Hematopoietic multipotent progenitor cell treated with erythropoietin and hydrocortisone succinate and interleukin-3 and kit ligand, for 6 days (in vitro differentiated cells): ENCODE measurements at places on chromosomes 16 and 17.

DNA sequence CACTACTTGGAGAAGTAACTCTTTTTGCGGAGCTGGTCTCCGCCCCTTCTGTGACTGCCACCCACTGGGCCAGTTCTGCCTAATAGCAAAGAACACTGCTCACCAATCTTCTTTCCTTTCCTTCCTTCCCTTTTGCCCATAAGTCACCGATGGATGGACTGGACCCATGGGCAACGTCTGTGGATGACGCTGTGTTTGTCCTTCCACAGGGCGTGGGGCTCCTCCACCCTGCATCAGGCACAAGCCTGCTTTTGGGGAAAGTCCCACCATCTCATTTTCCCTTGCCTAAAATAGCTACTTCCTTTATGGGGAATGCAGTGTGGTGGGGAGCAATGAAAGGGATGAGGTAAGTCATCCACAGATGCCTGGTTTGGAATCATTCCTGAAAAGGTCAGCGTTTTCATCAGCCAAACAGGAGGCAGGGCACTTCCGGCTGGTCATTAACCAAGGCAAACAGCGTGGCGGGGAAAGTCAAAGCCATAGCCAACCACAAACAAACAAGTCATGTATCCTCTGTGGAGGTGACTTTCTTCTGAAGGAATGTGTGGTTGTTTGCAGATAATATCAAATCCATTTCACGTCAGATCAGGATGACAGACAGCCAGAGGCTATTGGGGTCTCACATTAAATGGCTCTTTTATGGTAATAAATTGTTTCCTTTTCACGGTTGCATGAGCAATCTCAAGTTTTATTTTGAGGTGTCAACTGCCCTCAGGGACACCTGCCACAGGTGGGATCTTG is 30.7 kb upstream of the MED9 start:
- no peak for DNase-seq

- peak; percentile 53 for DNase-seq
These were observed 46.2 kb downstream of the CYB561 start for GRCh38 chr17:63399856-63400255.

- no peak for DNase-seq
These were observed 38.5 kb downstream of the VPS53 start for GRCh38 chr17:676060-676700.

DNA sequence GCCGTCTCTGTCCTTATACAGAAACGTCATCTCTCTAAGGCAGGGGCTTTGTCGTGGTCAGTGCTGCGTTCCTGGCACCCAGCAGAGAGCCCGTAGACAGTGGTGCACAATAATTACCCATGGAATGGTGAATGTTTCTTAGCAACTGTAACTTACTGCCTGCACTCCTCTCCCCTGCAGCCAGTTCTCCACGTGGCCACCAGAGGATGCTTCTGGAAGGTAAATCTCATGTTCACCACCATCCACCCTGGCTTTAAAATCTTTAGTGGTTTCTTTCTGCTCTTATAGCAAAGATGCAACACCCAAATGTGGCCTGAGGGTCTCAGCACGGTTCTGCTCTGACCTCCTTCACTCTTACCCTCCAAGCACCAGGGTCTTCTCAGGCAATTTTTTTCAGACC is 150.8 kb downstream of the GRIN2A start:
- no peak for DNase-seq

DNA sequence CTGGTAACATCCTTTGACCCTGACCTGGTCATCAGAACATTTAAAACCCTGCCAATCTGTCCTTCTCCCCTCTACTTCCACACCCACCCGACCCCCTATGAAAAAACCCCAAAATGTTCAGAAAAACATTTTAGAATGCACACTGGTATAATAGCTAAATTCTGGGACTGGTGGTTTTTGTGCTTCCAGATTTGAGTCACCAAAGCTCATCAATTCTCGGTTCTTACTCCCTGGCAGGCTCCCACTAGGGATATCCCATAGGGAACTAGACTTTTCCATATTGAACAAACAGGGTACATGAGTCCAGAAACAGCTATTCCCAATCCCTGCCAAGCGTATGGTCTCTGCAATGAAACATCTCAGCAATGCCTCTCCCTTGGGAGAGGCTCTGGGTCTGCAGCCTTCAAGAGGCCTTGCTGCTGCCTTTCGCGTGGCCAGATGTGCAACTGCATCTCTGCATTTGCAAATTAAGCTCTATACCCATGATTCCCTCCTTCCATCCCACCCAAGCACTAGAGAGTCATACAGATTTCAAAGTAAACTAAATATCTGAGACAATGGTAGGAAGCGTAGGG is 67.7 kb downstream of the SMG6 start:
- no peak for DNase-seq

- no peak for DNase-seq
These were observed 60.7 kb upstream of the GRIN2A start for GRCh38 chr16:10242916-10243315.

GRCh38 chr16:85149776-85150175 is 37.5 kb upstream of the CIBAR2 start:
- no peak for DNase-seq

DNA sequence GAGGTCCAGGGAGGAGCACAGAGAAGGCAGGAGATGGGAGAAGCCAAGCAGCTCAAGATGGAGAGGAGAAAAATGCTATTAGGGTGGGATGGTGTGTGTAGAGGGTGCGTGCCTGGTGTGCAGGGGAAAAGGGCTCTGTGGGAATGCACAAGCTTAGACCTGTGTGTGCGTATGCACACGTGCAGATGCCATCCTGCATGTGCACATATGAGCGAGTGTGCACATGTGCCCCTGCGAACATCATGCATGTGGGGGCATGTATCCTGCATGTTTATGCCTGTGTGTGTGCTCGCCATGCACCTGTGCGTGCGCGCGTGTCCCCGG is 438 bp upstream of the KCNJ12 start:
- DNase-seq, result no peak

- peak; percentile 84 for DNase-seq
These were observed at the start of gene PLSCR3 for GRCh38 chr17:7394452-7395191. TSS of gene PLSCR3 (minus strand) at chr17:7394525. CDS start at chr17:7394110, 415 bp downstream.

DNA sequence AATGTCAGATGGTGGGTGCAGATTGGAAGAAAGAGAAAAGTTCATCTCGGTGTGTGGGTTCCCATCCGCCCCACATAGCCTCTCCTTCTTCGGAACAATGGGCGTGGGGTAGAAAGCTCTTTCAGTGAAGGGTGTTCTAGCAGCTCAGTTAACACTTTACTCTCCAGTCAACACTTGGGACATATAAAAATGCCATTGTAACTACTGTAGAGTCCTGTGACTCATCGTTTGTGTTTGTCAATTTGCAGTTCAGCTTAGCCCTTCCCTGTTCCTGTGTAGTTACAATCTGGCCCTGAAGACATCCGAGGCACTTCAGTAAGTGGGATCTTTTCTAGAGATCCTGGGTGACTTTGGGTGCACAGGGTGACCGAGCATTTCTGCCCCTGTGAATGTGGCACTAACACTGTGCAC is 11.5 kb upstream of the CLEC18C start:
- DNase-seq, result no peak

DNA sequence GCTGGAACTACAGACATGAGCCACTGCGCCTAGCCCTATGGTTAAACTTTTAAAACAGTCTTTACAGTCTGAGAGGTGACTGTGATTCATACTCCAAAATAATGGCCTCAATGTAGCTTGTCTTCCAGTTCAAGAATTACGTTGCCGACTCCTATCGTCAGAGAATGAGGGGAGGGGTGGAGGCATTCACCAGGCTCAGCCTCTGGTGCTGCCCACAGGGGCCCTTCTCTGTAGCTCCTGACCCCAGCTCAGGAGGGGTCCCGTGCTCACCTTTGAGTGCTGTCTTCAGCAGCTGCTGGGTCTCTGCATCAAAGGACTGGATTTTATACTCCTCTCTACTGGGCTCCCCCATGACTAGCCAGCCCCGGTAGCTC is 1.2 kb downstream of the MIF4GD start:
- peak; percentile 34 for DNase-seq

- no peak for DNase-seq
These were observed 103.0 kb downstream of the ZFHX3 start for GRCh38 chr16:72944757-72945485.

DNA sequence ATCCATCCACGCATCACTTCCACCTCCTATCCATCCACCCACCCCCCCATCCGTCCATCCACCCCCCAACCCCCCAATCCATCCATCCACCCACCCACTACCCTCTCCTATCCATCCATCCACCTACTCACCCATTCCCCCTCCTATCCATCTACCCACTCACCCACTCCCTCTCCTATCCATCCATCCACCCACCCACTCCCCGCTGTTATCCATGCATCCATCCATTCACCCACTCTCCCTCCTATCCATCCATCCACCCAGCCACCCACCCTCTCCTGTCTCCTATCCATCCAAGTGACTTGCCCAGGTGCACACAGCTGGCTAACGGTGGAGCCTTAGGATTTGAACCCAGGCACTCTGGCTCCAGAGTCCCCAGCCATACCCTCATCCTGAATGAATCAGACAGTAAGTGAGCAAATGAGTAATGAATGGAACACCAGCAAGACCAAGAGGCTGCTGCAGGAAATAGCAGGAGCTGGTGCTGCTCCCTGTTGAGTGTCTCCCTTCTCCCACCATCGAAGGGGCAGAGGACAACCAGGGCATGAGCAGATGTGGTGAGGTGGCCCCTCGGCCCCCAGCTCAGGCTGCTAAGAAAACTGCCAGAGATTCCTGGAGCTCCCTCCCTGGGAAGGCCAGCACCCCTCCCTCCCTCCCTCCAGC is 62.5 kb downstream of the LITAF start:
- DNase-seq, result no peak

GRCh38 chr17:40515491-40516041 is 14.1 kb upstream of the TNS4 start:
- no peak for DNase-seq

GRCh38 chr17:20256144-20256543 is 211.2 kb downstream of the LGALS9B start:
- DNase-seq, result no peak

DNA sequence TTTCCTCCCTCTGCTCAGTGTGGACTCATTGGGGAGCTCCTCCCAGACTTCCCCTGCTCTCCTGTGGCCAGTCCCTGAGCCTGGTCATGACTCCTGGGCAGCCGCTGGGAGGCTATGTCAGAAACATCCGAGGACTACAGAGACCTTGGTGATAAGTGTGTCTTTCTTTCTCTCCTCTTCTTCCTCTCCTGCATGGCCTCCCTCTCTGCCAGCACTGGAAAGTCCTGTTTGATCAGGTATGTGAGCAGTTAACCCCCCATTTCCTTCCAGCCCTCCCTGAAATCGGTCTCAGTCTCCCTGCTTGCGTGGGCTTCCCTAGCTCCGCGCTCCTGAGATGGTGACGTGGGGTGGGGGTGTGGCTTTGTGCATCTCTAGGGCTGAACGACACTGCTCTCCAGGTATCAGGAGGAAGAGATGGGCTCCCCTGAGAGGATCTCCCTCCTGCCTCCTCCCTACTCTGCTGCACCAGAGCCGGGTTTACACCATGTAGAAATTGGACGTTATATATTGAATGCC is 2.1 kb downstream of the RHBDL3 start:
- no peak for DNase-seq

- DNase-seq, result no peak
These were observed 36.8 kb downstream of the ASPA start for GRCh38 chr17:3512505-3513171.

DNA sequence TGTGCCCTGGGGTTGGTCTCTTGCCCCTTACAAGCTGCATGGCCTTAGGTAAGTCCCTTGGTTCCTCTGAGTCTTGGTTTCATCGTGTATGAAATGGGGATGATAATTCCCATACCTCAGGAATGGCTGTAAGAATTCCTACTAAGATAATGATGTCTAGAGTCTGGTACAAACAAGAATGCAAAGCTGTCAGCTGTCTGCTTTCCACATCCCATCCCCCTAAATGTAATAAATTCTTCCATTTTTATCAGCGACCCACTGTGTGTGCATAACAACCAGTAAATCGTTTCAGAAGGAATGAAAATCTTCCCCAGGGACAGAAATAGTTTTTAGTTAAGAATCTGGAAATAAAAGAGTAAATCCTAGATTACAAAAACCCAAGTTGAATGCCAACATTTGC is 95.4 kb downstream of the CPPED1 start:
- no peak for DNase-seq

- DNase-seq, result no peak
These were observed 989 bp upstream of the GALK1 start for GRCh38 chr17:75765981-75766380.

DNA sequence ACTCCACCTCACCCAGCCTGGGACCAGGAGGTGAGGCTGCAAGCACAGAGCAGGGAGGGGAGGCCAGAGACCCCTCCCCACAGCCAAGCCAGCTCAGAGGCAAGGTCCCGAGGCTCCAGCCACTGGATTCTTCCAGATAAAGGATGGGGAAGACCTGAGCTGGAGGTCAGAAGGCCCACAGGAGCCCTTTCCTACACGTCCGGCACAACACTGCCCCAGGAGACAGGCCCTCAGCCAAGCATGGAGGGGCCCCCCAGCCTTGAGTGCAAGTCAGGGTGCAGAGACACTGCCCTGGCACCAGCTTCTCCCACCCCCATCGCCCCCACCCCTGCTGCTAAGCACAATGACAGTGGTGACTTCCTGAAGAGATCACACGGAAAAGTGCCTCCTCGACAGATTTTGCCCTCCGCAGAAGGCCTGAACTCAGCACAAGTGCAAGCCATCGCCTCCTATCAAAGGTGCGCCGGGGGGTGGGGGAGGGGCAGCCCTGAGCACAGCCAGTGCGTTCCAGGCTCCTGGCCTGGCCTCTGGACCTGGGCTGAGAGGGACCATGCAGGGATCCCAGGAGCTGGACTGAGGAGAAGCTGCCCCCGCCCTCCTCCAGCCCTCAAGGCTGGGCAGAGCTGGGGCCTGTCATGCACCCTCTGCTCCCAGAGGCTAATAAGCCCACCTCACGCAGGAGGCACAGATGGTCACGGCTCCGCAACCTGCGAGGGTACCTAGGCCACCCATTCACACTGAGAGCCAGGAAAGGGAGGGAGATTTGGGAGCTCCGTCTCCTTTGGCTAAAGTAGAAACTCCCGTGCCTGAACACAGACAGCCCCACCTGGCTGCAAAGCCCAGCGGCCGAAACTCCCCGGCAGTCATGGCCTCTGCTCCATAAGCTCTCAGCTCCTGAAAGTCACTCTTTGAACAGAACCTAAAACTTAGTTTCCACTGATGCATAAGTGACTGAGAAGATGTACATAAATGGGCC is 2.7 kb downstream of the MAFG start:
- peak; percentile 52 for DNase-seq
